ENCODE measurements at places on chromosomes 7 and 10. TPM values are rescaled to one million over a fixed set of nuclear protein-coding genes. Genes with fewer than 3 reads are reported as not detected.
A peak's percentile ranks its signal among the peaks of the same experiment; 100 is the strongest.

GRCh38 chr7:120227255-120227654 lies 45.7 kb upstream of the KCND2 start:
- DNase-seq = no peak

- DNase-seq = peak; percentile 47
These were observed 655 bp downstream of the PTPRE start for GRCh38 chr10:127907411-127908105.

GIMAP2 gene
- total RNA-seq = not detected

- DNase-seq = no peak
These were observed 1.7 kb downstream of the URGCP start for GRCh38 chr7:43904533-43905208.

GPR22 gene
- not detected for total RNA-seq

GRCh38 chr7:142125256-142125955 lies 13.9 kb downstream of the MGAM2 start:
- DNase-seq = no peak

AKR1E2 gene
- total RNA-seq = 2.7 TPM

PRLHR gene
- 0.43 TPM for total RNA-seq

SH2D4B gene
- not detected for total RNA-seq

PIK3CG gene
- total RNA-seq = 7.0 TPM

VSTM4 gene
- 17.0 TPM for total RNA-seq

CAMK2B gene
- 7.6 TPM for total RNA-seq

ELN gene
- 75.4 TPM for total RNA-seq

CPA2 gene
- total RNA-seq = 17.1 TPM

DNA sequence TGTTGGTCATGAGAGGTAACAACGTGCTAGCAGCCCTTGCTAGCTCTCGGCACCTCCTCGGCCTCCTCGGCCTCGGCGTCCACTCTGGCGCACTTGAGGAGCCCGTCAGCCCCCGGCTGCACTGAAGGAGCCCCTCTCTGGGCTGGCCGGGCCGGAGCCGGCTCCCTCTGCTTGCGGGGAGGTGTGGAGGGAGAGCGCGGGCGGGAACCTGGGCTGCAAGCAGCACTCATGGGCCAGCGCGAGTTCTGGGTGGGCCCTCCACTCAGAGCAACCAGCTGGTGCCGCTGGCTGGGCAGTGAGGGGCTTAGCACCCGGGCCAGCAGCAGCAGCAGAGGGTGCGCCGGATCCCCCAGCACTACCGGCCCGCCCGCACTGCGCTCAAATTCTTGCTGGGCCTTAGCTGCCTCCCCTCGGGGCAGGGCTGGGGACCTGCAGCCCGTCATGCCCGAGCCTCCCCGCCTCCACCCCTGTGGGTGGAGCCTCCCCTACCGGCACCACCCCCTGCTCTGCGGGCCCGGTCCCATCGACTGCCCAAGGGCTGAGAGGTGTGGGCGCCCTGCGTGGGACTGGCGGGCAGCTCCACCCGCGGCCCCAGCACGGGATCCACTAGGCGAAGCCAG lies 96.1 kb downstream of the PAXIP1 start:
- DNase-seq = no peak

PLEKHS1 gene
- total RNA-seq = 1.7 TPM

DNA sequence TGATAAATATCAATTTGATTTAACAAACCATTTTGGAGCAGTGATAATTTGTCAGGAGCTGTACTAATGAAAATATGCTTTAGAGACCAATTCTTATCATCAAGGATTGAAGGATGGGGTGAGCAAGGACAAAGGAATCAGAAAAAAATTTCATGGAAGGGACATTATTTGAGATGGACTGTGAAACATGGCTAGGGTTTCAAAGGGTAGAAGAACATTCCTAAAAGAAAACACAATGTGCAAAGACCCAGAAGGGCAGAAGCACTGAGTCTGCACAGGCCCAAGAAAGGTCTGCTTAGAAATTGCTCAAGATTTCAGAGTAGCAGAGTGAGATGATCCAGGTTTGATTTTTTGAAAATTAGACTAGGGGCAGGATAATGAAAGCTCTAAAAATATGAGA lies 174.5 kb downstream of the LRRN3 start:
- no peak for DNase-seq

ELFN1 gene
- total RNA-seq = 0.55 TPM

- no peak for DNase-seq
These were observed 50.0 kb upstream of the PCGF5 start for GRCh38 chr10:91170418-91170817.

ADAM12 gene
- total RNA-seq = not detected

GRCh38 chr7:2209961-2210323 lies 22.8 kb downstream of the MAD1L1 start:
- no peak for DNase-seq

SRGN gene
- total RNA-seq = 82.3 TPM

GRCh38 chr10:130543794-130544193 lies 407.6 kb downstream of the GLRX3 start:
- no peak for DNase-seq

DNA sequence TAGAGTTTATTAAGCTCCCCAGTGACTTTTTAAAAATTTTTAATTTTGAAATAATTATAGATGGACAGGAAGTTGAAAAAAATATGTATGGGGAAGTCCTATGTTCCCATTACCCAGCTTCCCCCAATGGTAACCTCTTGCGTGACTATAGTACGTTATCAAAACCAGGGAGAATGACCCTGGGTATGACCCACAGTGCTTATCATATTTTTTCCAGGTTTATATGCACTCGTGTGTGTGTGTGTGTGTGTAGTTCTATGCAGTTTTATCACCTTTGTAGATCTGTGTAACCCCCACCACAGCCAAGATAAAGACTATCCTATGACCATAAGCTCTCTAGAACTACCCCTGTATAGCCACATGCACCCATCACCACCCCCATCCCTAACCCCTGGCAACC lies 72.8 kb downstream of the TBXAS1 start:
- no peak for DNase-seq

AASS gene
- 25.1 TPM for total RNA-seq

ATP6V0E2 gene
- total RNA-seq = not detected

ASAH2B gene
- 8.1 TPM for total RNA-seq

- peak; percentile 87 for DNase-seq
These were observed 81.0 kb downstream of the PPP1R3C start for GRCh38 chr10:91551856-91552255.

DNA sequence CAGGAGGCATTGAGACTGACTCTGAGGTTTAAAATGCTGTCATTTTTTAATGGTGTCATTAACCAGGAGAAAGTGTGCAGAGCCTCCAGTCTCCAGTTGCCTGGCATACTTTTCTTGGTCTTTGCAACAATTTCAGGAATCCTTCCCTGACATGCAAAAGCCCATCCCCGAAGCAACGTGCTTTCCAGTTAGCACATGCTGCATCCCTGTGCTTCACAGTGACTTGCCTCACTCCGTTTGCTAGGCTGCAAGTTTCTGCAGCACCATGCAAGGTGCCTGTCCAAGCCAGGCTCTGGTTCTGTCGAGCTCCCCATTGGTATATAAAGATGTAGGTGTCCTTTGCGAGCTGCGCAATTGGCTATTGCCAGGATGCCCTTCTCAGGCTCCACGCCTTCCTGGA lies 135.0 kb downstream of the GALNT17 start:
- no peak for DNase-seq

- no peak for DNase-seq
These were observed 192.3 kb downstream of the EVX1 start for GRCh38 chr7:27434756-27435400.

GRCh38 chr10:51552879-51553278 lies 146.5 kb downstream of the CSTF2T start:
- DNase-seq = no peak

- DNase-seq = no peak
These were observed 35.7 kb upstream of the UNC5B start for GRCh38 chr10:71176661-71177060.

- DNase-seq = no peak
These were observed 188.5 kb upstream of the ANK3 start for GRCh38 chr10:60578217-60578616.

GRCh38 chr7:78018641-78019446 lies 220.3 kb downstream of the PHTF2 start:
- no peak for DNase-seq

IFIT1 gene
- 1.7 TPM for total RNA-seq

CNTNAP2 gene
- total RNA-seq = 0.43 TPM

CTBP2 gene
- total RNA-seq = 80.5 TPM

CYP2W1 gene
- 7.0 TPM for total RNA-seq

DNA sequence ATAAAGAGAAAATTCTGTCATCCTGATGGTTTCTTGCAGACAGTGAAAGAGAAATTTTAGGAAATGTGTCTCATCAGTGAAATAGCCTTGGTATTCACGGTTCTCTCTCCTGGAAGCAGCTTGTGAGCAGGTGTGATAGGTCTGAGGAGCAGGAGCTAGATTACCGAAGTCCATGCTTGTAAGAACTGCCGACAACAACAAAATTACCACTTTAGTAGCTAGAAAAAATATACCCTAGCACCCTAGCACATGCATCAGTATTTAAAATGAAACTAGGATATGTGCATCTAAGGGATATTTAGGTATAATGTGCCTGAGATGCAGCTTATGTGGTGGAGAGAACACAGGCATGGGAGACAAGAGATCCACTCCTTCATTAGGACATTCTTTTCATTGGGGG lies 82.3 kb downstream of the VPS50 start:
- DNase-seq = no peak
